CD8-positive, alpha-beta memory T cell (primary cell): ENCODE measurements at places on chromosomes 2 and 18. TPM values are rescaled to one million over a fixed set of nuclear protein-coding genes. Genes with fewer than 3 reads are reported as not detected.

MPP4 gene
- not detected for polyA plus RNA-seq

HRH4 gene
- polyA plus RNA-seq = not detected

LHCGR gene
- polyA plus RNA-seq = not detected

DNA sequence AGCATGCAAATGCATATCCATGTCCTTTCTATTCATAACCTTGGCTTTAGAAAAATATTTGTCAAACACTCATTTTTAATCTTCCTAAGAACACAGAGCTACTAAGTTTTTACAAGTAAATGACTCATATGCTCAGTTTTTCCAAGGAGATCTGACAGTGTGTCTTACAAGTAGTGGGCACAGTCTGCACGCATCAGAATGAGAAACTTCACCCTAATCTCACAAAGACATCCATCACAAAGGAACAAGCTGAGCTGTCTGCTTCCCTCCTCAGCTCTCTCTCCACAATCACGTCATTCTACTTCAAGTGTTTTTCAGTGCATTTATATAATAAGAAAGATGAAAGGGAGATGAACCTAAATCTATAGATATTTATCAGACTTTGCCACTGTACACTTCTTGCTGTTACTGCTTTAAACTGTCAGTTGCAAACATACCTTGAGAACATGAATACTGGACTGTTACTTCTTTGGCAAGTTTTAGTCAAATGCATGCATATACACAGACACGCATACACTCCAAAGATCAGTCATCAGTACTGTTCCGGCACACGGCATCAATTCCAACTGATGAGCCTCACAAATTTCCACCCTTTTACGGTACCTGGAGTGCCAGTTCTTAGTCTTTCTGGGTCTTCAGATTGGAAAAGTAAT is 75.7 kb downstream of the RBMS1 start:
- no peak for DNase-seq

- DNase-seq = no peak
These were observed 73.9 kb downstream of the MARCO start for GRCh38 chr2:119015845-119016244.

DNA sequence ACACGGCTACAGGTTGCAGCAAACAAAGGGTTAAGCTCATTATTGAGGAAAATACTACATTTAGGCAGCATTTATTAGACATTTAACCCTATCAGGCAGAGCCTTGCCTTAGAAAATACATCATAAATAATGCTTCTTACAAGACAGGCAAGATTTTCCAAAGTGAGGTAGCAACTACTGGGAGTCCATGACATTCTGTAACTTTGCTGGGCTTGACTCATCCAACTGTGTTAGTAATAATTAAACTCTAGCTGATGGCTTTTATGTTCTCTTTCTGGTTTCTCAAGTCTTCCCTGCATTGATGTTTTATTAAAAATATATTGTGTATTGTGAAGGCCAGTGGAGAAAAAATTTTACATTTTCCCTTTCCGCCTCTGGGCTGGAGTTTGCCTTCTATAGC is 291.3 kb downstream of the AFF3 start:
- no peak for DNase-seq

GRCh38 chr18:48742706-48743475 is 204.1 kb downstream of the CTIF start:
- no peak for DNase-seq

- DNase-seq = no peak
These were observed 690.9 kb downstream of the CCDC85A start for GRCh38 chr2:56874717-56875116.

- no peak for DNase-seq
These were observed 319.5 kb upstream of the HNMT start for GRCh38 chr2:137644731-137645130.

DNA sequence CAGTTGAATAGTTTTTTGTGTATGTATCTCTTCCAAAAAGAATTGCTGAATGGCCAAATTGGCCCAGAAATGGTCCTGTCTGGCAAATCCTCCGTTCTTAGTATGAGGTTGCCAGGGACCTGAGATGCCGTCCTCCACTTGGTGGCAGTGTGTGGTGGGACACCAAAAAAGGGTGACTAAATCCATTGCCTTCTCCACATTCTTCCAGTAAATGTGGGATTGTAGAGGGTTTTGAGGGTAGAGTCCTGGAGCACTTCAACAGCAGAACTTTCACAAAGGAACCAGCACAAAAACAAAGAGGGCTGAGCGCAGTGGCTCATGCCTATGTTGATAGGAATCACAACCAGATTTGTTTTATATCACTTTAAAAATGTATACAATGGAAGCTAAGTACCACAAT is 199.9 kb downstream of the BCL2 start:
- DNase-seq = no peak

GRCh38 chr18:48629730-48630324 is 91.0 kb downstream of the CTIF start:
- DNase-seq = no peak

DNA sequence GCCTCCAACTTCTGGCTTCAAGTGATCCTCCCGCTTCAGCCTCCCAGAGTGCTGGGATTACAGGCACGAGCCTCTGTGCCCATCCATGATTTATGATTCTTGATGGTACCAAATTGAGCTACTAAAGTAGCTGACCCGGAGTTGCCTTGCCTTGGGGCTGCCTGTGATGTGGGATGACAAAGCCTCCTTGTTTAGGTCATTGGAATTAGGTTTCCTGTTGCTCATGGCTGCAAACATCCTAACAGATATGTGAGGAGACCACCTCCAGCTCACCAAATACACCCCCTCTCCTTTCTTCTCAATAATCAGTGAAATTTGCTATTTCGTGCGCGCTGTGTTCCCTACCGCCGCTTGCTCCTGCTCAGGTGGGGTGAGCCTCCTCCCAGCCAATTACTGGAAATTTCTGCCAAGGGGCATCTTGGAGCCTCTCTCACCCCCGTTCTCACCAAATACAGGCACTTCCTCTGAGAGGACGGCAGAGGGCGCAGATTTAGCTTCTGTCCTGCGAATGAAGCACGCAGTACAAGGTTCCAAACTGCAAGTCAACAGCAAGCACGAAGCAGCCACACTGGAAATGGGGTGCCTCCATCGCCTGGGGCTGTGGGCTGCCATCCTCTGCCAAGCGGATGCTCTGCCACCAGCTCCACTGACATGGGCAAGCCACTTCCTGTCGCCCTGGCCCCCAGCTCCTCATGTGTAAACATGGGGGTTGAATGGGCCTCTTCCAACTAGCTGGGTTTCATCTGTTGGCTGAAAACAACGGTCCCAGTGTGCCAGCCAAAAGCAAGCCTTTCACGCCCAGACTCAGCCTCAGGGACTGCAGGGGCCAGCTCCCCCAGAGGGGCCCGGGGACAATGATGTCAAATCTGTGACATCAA is 71.7 kb downstream of the NCAPH start:
- peak; percentile 90 for DNase-seq

- DNase-seq = no peak
These were observed at the start of gene OBSL1 for GRCh38 chr2:219571311-219572236. Gene OBSL1 (minus strand): TSS chr2:219571539. CDS start chr2:219571232, 307 bp downstream.

- no peak for DNase-seq
These were observed 95.9 kb downstream of the MAP4K4 start for GRCh38 chr2:101793277-101793969.

GRCh38 chr2:127659408-127660290 is 13.7 kb downstream of the GPR17 start:
- no peak for DNase-seq
